Fibroblast of skin of back (primary cell): ENCODE measurements at places on chromosomes 16 and 17.

DNA sequence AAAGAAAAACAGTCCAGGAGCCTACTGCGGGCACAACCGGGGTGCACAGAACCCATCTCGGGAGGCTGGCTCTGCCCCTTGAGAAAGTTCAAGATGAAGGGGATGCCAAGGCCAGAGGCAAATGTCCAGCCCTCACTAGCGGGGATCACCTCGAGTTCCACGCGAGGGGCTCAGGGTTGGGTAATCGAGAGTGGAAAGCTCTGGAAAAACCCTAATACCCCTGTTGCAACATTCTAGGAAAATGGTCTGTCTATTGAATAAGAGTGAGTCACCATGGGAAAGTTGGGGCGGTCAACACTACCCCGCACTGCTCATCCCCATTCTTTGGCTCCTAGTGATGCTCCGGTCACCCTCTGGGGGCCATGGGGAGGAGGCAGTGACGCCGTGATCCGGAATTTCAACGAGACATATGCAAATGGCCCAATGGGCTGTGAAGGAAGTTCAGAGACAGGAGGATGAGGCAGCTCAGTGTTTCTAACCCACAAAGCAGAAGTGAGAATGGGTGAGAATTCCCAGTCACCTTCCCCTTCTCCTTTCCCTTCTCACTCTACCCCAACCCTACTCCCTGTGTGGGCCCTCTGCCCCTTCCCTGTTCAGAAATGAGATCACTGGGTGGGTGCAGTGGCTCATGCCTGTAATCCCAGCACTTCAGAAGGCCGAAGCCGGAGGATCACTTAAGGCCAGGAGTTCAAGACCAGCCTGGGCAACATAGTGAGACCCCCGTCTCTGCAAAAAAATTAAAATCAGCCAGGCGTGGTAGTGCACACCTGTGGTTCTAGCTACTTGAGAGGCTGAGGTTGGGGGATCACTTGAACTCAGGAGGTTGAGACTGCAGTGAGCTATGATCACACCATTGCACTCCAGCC is 22.4 kb downstream of the SOCS3 start:
- DNase-seq, result peak; percentile 96

DNA sequence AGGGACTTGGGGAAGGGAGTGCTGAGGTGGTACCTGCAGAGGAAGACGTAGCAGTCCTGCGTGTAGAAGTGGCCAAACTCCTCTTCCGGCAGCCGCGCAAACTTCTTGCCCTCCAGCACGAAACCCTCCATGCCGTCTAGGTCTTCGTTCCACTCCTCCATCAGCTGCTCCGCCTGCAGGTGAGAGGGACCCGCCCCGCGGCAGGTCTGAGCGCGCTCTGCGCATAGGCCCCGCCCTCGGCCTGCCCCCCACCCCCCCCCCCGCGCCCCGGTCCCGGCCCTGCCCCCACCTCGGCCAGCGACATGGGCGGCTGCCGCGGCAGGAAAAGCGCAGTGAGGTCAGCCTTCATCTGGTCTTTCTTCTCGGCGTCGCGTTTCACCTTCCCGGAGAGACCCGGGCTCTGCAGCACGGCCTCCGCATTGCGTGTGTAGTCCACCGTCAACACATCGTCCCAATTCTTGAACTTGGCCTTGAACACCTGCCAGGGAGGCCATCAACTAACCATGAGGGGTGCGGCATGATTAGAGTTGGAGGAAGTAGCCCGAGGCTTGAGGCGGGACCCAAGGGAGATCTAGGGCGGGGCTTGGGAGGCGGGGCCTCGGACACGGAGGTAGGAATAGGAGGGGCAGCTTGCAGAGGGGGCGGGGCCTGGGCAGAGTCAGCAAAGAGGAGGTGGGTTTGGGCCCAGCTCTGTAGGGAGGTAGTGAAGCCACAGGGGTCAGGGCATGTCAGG is 11.5 kb downstream of the FLII start:
- peak; percentile 37 for DNase-seq

- DNase-seq, result peak; percentile 88
Observed at GRCh38 chr17:15462976-15463772, 4.2 kb downstream of the CDRT4 start.

- DNase-seq, result no peak
Observed at GRCh38 chr16:84815462-84815861, 4.3 kb upstream of the CRISPLD2 start.

DNA sequence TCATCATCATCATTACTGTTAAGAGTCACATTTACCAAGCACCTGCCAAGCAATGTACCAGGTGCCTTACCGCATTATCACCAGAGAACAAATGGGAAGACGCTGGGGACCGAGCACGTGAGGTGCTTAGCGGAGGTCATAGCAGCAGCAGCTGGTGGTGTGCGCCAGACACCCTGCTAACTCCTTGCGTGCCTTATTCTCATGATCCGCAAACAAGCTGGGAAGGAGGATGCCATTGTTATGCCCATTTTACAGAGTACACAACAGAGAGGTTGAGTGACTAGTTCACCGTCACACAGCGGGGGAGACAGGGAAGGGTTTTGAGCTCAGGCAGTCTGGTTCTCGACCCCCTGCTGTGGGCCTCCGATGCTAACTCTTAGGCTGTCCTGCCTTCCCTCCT is 7.3 kb downstream of the ATP2A3 start:
- DNase-seq, result no peak
